ENCODE measurements at places on chromosomes 2 and 18.

GRCh38 chr18:12119358-12119757 lies 25.7 kb downstream of the ANKRD62 start:
- no peak for DNase-seq

- no peak for DNase-seq
These were observed 107.3 kb downstream of the USP34 start for GRCh38 chr2:61363580-61363979.

DNA sequence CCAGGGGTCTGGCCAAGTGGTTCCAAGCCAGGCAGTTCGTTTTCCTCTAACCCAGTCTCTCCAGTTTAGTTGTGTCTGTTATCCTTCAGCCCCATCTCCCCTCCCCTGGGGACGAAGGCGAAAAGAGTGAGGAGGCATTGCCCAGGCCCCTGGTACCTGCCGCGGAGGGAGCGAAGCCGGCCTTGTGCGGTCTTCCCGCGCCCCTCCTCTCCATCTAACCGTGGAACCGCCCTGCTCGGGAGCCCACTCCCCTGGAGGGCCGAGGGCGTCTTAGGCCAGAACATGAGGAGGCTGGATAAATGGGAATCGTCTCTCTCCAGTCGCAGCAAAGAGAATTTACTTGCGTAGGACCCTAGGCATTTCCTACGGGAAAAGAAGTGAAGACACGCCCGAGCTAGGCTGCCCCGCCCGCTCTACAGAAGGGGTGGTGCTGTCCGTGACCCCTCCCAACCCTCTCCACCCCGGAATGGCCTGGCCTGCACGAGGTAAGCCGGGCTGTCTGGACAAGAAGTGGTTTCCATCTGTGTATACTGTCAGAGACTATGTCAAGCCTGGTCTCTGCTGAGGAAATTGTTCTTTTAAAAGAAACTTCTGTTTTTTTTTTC lies 156.2 kb downstream of the MIB1 start:
- no peak for DNase-seq

GRCh38 chr2:112728378-112729175 lies 7.8 kb downstream of the NT5DC4 start:
- DNase-seq, result no peak

- no peak for DNase-seq
These were observed 56.6 kb downstream of the INHBB start for GRCh38 chr2:120402508-120402907.

DNA sequence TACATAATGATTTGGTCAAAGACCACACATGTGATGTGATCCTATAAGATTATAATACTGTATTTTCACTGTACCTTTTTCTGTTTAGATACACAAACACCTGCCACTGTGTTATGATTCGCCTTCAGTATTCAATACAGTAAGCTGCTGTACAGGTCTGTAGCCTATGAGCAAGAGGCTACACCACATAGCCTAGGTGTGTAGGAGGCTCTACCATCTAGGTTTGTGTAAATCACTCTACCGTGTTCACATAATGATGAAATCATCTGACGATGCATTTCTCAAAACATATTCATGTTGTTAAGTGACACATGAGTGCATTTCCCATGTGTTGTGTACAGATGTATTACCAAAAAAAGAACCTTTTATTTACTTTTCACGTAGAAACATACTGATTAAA lies 74.5 kb downstream of the USP40 start:
- no peak for DNase-seq

GRCh38 chr2:158644139-158644538 lies 151.0 kb upstream of the DAPL1 start:
- DNase-seq, result no peak

DNA sequence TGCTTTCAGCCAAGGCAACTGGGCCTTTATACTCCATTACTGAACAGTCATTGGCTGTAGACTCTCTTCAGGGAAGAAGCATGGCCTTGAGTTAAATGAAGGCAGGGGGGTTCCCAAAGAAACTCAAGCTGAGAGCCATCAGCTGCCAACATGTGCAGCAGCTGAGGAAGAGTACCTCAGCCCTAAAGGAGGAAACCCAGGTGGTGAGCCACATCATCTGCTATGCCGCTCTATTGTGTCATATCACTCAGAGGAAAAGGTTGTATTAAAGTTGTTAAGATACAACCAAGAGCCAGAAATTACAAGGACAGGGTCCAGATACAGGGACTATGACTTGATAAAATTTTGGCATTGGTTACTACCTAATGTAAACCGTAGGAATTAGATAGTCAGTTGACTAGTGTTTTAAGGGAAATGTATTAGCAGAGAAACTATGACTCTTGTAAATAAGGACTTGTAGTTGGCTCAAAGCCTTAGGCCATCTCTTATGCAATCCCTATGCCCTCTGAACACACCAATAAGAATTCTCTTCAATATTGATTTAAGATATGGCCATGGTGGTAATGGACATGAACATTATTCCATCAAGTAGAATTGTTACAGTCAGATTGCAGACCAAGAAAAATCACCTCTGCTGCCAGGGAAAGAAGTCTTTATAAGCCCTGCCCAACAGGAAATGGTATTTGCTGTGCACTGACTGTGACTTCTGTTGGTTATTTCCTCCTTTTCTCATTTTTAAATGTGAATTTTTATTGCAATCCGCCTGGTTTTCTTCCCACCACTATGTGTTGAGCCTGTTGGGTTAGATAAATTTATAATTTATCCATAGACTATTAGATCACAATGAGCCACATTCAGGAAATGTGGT lies 9.2 kb upstream of the LRPPRC start:
- no peak for DNase-seq

GRCh38 chr2:196970099-196970498 lies 43.6 kb upstream of the PGAP1 start:
- DNase-seq, result no peak

GRCh38 chr2:16291226-16291625 lies 350.9 kb downstream of the MYCN start:
- no peak for DNase-seq

GRCh38 chr18:33839452-33840211 lies 261.6 kb downstream of the ASXL3 start:
- no peak for DNase-seq
